ENCODE measurements at places on chromosomes 2 and 18. TPM values are rescaled to one million over a fixed set of nuclear protein-coding genes. Genes with fewer than 3 reads are reported as not detected.
A peak's percentile ranks its signal among the peaks of the same experiment; 100 is the strongest.

DNA sequence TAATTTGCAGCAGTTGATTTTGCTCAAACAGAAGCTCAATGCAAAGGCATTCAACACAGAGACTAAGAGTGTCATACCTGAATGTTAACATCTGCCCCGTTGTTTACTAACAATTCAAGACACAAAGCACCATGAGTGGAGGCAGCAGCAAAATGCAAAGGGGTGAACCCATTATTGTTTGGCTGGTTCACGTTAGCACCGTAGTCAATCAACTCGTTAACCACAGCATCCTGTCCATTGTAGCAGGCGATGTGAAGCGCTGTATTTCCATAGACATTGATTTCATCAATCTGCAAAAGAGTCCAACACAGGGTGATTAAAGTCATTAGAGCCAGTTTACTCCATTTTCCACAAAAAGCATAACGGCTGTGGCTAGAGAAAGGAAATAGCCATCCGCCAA is 189.3 kb downstream of the ANKRD44 start:
- ATAC-seq, result no peak

DNA sequence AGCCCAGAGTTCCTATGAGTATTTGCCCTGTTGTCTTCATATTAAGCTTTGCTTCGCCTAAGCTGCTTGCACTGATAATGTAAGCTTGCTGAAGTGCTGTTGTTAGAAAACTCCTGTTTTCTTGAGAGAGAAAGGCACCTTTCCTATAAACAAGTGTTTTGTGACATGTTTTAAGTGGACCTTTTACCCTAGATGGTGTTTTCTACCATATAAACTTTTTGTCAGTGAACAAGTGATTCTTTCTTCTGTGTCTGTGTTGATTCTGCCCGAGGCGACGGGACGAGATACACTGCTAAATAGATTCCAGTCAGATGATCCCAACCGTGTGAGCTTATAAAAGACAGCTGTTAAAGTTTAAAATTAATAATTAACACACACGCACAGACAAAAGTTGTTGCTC is 24.1 kb downstream of the CABLES1 start:
- ATAC-seq, result no peak

- peak; percentile 72 for ATAC-seq
These were observed 17.0 kb downstream of the THNSL2 start for GRCh38 chr2:88187038-88187676.

- peak; percentile 67 for ATAC-seq
These were observed 36.8 kb downstream of the KCNIP3 start for GRCh38 chr2:95333888-95334338.

- no peak for ATAC-seq
These were observed 354.6 kb downstream of the NCKAP5 start for GRCh38 chr2:133213651-133214050.

SANBR gene
- total RNA-seq, result 7.5 TPM

- no peak for ATAC-seq
These were observed 308.9 kb downstream of the RND3 start for GRCh38 chr2:150178591-150178990.
